ENCODE measurements at places on chromosomes 16 and 17. TPM values are rescaled to one million over a fixed set of nuclear protein-coding genes. Genes with fewer than 3 reads are reported as not detected.

Gene ZG16
- not detected for polyA plus RNA-seq

Gene CIITA
- polyA plus RNA-seq = 0.75 TPM

Gene KRT36
- not detected for polyA plus RNA-seq

Gene FOXK2
- 44.0 TPM for polyA plus RNA-seq

Gene OR3A3
- polyA plus RNA-seq = not detected

Gene MPO
- polyA plus RNA-seq = 0.88 TPM

Gene TERB1
- polyA plus RNA-seq = not detected

Gene CCL16
- not detected for polyA plus RNA-seq

Gene CDC27
- polyA plus RNA-seq = 19.2 TPM

Gene PIK3R5
- 0.32 TPM for polyA plus RNA-seq

Gene MYH8
- not detected for polyA plus RNA-seq

Gene PTGES3L
- 1.5 TPM for polyA plus RNA-seq

Gene CDH8
- polyA plus RNA-seq = 2.5 TPM

Gene SMIM36
- polyA plus RNA-seq = not detected

Gene TMEM100
- polyA plus RNA-seq = 1.6 TPM

Gene GRB2
- polyA plus RNA-seq = 132 TPM

Gene CACNG3
- polyA plus RNA-seq = 13.6 TPM

Gene FLCN
- polyA plus RNA-seq = 21.3 TPM

Gene KRTAP16-1
- polyA plus RNA-seq = not detected

Gene HBQ1
- 2.1 TPM for polyA plus RNA-seq

Gene CD7
- polyA plus RNA-seq = 0.88 TPM

Gene ACAP1
- polyA plus RNA-seq = 1.7 TPM

Gene CACNG5
- 2.2 TPM for polyA plus RNA-seq

Gene ZPBP2
- polyA plus RNA-seq = not detected

Gene KRT40
- polyA plus RNA-seq = not detected

Gene HASPIN
- polyA plus RNA-seq = 5.0 TPM

Gene CDR2
- polyA plus RNA-seq = 8.4 TPM

Gene TBC1D3I
- not detected for polyA plus RNA-seq

Gene SETD6
- 8.6 TPM for polyA plus RNA-seq

Gene TBC1D3C
- not detected for polyA plus RNA-seq

Gene ZMYND15
- 0.42 TPM for polyA plus RNA-seq

Gene MC1R
- 2.1 TPM for polyA plus RNA-seq

Gene EIF3CL
- polyA plus RNA-seq = 193 TPM

Gene VMO1
- polyA plus RNA-seq = 3.3 TPM

Data from brain (organoid and tissue), 16 donors.